Endodermal cell (in vitro differentiated cells): ENCODE measurements at places on chromosomes 2 and 18. TPM values are rescaled to one million over a fixed set of nuclear protein-coding genes. Genes with fewer than 3 reads are reported as not detected.

- no peak for DNase-seq
These were observed 21.5 kb upstream of the REEP1 start for GRCh38 chr2:86358957-86359356.

DNA sequence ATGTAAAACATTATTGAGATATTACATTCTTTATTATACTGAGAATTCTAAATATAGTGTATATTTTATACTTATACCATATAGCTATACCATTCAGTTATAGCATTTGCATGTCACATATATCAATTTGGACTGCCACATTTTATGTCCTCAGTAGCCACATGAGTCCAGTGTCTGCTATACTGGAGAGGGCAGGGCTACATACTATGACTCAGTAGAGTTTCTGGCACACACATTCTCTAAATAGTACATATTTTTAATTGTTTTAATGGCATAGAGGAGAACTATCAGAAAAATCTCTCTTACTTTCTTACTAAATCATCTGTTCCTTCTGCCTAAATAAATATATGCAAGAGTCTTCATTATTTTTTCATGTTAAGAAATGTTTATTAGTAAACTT, 55.4 kb upstream of the COL5A2 start:
- DNase-seq, result no peak

- no peak for DNase-seq
These were observed 125.1 kb upstream of the EPAS1 start for GRCh38 chr2:46171996-46172546.

- no peak for DNase-seq
These were observed 601.9 kb upstream of the DDX18 start for GRCh38 chr2:117212562-117212961.

DNA sequence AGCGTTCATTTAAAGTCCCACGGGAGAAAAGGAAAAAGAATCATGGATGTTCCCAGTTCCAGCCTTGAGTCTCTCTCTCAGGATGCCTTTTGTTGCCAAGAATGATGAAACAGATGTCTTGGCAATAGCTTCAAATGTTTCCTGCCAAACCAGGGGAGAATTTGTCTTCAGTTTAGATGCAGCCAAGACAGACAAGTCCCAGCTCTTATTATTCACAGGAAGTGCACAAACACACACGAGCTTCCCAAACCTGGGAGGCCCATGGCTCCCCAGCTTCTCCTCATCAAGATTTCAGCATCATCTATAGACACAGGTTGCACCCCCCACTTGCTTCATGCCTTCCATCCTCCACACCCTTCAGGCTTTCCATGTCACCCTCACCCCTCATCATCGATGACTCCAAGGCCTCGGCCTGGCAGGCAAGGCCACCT, 45.9 kb downstream of the HS1BP3 start:
- DNase-seq, result no peak

DNA sequence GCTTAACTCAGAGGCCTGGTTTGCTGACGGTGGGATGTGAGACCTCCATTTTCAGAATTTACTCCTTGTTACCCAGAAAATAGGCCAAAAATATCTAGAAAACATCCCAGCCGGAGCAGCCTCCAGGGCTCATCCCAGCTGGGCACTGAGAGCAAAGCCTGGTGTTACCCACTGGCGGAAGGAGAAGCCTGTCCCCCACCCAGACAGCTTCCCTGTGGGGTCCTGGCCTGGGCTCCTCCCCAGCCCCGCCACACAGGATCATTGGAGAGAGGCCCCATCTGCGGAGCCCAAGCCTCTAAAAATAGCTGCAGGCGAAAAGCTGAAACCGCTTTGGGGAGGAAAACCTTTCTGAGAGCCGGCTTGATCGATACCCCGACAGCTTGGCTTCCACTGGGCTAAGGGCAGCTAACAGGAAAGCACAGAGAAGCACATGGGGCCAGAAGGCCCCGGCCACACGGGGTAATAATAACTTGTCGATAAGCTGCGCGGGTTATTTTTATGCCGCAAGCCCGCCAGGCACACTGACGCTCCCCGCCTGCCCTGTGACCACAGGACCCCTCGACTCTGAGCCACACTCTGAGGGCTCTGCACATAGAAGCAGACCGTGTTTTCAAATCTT, 26.9 kb upstream of the FAHD2A start:
- DNase-seq, result peak; percentile 33

GRCh38 chr2:118925981-118926380, 16.0 kb upstream of the MARCO start:
- no peak for DNase-seq

- DNase-seq, result no peak
These were observed 66.1 kb downstream of the MARCO start for GRCh38 chr2:119008108-119008507.

DNA sequence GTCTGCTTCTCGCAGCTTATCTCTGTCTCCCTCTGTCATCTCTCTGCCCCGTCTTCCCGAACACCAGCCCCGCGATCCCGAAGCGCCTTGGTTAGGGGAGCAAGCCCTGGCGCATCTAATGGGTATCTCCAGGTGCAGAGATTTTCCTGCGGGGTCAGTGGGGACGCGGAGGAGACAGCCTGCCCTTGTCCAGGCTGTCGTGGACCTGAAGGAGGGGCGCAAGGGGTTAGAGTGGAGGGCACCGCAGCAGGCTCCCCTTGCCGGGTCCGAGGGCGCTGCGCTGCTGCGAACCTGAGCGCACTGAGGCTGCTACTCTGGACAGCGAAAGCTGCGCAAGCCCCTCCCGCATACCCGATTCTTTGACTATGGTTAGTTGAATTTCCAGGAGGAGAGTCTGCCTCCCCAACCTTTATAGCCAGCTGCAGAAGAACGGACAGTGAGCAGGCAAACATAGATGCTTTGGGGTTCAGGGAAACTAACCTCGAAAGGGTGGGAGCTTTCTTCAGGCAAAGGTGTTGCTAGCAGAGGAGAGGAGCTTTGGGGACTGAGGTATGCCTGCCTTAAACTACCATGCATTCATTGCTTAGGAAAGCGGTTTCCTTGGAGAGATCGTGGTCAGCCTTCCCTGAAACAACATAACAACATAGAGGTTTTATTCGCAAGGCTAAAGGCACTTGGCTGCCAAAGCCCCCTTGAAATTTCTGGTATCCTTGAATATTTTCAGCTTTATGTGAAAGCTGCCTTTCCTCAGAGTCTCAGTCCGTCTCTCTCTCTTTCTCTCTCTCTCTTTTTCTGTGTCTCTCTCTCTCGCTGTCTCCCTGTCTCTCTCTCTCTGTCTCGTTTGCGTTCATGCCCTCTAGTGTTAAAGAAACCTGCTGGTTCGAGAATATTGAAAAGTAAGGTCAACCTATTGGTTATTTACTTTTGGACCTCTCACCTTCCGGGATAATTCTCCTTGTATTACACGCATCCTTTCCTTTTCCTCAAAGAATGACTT, 1.6 kb downstream of the GALNT13 start:
- peak; percentile 86 for DNase-seq

DNA sequence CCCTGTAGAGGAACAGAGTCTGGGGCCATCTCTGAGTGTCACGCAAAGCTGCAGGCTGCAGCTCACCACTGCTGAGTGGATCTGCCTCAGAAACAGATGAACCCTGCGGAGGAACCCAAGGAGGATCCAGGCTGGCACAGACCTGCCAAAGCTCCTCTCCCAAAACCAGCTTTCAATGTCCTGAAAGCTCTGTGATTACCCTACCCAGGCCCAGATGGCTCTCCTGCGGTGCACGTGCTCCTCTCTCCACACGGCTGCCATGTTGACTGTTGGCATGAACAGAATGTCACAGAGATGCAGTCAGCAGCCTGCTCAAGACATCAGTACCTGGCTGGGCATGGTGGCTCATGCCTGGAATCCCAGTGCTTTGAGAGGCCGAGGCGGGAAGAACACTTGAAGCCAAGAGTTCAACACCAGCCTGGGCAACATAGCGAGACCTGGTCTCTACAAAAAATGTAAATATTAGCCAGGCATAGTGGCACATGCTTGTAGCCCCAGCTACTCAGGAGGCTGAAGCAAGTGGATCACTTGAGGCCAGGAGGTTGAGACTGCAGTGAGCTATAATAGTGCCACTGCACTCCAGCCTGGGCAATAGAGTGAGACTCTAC, 216.8 kb downstream of the MGAT5 start:
- DNase-seq, result no peak

- no peak for DNase-seq
These were observed 79.5 kb downstream of the NXPH2 start for GRCh38 chr2:138700716-138701115.

GRCh38 chr2:562391-563364, 114.5 kb downstream of the TMEM18 start:
- no peak for DNase-seq

GRCh38 chr2:106307860-106308259, 113.8 kb upstream of the UXS1 start:
- no peak for DNase-seq

DNA sequence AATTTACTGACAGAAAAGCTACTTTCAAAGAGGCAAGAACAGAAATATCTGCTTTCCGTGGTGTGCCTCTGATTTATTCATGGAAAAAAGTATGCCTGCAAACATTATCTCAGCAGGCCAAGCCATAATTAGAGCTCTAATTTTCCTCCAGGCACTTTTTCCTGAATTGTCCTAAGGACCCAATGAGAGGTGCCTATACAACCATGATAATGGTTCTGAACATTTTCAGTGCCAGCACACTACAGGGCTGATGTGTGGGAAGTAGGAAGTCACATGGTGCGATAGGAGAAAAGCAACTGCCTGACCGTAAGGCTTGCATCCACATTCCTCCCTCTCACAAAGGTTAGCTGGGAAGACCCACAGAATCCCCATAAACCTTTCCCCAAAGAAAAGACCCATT, 45.9 kb upstream of the EGR4 start:
- no peak for DNase-seq

- no peak for DNase-seq
These were observed at the start of gene MPP4 for GRCh38 chr2:201698588-201699226. Gene MPP4, minus strand, starts transcription at chr2:201698644. Its CDS starts 4,690 bp downstream, at chr2:201693954.

- peak; percentile 92 for DNase-seq
These were observed 4.6 kb downstream of the LOXL3 start for GRCh38 chr2:74548900-74549826.

GRCh38 chr2:127620866-127621265, 25.1 kb upstream of the GPR17 start:
- DNase-seq, result peak; percentile 24

GRCh38 chr2:5520463-5520972, 171.7 kb upstream of the SOX11 start:
- DNase-seq, result peak; percentile 51

GRCh38 chr18:5510135-5510846, 33.5 kb downstream of the EPB41L3 start:
- no peak for DNase-seq

DNA sequence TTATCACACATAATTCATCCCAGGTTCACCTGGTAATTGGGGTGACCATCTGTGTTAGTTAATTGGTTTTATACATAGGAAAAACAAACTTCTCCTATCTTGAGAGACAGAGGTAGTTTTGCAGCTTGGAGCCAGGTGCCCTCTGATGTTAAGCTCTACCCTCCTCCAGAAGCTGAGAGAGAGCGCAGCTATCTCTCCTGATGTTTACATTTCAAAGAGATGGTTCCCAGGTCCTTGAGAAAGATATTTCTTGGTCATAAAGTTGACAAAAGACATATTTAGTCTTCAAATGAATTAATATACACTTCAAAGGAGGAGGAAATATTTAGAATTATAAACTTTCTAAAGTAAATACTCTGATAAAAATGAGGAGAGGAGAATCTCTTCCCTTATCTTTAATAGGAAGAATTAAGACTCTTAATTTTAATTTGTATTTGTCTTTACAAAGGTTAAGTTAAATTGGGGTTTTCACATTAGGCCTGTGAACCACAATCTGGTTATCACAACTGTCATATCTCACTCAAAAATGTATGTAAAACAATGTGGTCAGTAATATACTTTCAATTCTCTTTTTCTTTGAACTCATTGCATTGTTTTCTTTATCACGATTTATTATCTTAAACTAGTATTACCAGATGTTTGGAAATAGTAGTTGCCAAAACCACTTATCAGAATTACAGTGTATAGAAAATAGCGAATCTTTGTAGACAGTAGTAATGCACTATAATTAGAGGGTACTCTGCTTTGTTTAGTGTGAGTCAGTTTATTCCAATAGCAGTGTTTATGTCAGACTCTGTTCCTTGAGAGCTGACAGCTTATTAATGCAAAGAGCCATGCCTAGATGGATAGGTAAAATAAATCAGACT, 26.8 kb downstream of the SERPINB4 start:
- DNase-seq, result no peak

GRCh38 chr2:74817304-74817675, 16.6 kb upstream of the HK2 start:
- no peak for DNase-seq

GRCh38 chr2:113829761-113830160, 60.1 kb upstream of the ACTR3 start:
- DNase-seq, result peak; percentile 18

DNA sequence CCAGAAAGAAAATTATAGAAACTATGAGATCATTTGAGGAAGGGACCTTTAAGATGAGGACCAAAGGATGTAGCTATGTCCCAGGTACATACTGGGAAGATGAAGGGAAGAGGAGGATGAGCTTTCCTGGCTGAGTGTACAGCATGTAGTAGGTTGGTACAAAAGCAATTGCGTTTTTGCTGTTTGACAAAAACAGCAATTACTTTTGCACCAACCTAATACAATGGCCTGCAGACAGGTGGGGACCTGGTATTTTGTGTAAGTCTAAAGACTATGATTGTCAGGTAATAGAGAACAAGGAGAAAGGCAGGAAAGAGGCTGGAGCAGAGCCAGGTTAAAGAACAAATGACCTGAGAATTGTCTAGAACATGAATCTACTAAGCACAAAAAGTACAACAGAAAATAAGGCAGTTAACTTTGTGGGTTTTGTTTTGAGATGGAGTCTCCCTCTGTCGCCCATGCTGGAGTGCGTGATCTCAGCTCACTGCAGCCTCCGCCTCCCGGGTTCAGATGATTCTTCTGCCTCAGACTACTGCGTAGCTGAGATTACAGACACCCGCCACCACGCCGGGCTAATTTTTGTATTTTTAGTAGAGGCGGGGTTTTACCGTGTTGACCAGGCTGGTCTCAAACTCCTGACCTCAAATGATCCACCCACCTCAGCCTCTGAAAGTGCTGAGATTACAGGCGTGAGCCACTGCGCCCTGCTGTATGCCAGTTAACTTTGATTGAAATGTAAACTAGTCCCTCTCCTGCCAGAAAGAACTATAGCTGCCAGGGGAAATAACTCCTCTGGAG, 3.2 kb upstream of the TGOLN2 start:
- no peak for DNase-seq

GRCh38 chr2:183124222-183124956, at the start of gene NUP35:
Gene NUP35, plus strand, starts transcription at chr2:183124443. Its CDS starts 15 bp downstream, at chr2:183124458.
- DNase-seq, result peak; percentile 95

Gene STPG4
- 0.15 and 0.25 TPM in 2 replicates for total RNA-seq

Gene SLC39A6
- 16.2 to 25.7 TPM (median 25.5 TPM) in 3 replicates for total RNA-seq

Gene MARCHF4
- 0.51 to 1.3 TPM (median 0.78 TPM) in 3 replicates for total RNA-seq

Gene ST6GAL2
- total RNA-seq, result 15.6 to 20.7 TPM (median 17.9 TPM) in 3 replicates

Gene RFTN2
- total RNA-seq, result 0.34 and 0.55 TPM in 2 replicates

Gene POTEI
- 0.07 to 0.33 TPM (median 0.13 TPM) in 3 replicates for total RNA-seq

Gene FAM110C
- 1.0 and 1.8 TPM in 2 replicates for total RNA-seq

Gene PLCL1
- 0.04 and 0.07 TPM in 2 replicates for total RNA-seq

Gene SERPINB3
- not detected in 3 replicates for total RNA-seq

Gene RNF125
- 19.3 to 49.5 TPM (median 23.5 TPM) in 3 replicates for total RNA-seq

Gene SERPINB10
- total RNA-seq, result not detected in 3 replicates
